ENCODE measurements at places on chromosomes 13 and 19.

GRCh38 chr19:52638601-52639000 is 446 bp upstream of the ZNF83 start:
- DNase-seq, result no peak

GRCh38 chr13:20465218-20465879 is 60.3 kb downstream of the CRYL1 start:
- no peak for DNase-seq

DNA sequence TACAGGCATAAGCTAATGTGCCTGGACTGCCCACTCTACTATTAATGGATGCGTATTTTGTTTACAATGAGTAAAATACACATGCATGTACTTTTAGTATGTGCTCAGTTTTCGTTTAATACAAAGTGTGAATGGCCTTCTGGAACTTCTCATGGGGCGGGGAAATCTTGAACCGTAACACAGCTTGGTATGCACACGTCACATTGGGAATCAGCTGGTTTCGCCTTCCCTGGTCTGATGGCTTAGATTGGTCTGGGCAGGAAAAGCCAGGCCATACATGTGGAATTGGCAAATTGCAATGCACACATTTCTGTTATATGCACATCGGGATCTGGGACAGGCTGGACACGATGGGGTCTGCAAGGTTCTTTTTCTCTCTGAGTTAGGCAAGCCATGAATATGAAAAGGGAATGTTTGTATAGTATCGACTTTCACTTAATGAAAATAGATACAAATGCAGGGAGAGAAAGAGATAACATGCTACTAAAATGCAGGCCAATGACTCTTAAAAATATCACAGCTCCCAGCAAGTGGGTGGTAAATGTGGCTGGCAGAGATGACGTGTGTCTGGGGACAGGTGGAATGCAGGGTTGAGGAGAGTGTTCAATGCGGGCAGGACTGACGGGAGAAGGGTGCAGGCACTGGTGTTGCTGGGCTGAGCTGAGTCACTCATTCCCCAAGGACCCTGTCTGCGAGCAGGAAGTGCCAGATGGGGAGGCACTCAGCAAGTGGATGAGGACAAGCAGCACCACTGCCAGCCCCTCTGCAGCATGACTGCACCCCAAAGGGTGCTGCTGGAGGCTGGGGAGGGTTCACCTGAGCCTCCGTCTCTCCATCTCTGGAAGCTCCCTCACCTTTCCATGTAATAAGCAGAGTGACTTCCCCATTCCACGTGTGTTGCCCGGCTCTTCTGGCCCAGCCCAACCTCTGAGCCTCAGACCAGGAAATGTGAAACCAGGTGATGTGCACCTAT is 204.0 kb upstream of the GPR12 start:
- DNase-seq, result no peak

DNA sequence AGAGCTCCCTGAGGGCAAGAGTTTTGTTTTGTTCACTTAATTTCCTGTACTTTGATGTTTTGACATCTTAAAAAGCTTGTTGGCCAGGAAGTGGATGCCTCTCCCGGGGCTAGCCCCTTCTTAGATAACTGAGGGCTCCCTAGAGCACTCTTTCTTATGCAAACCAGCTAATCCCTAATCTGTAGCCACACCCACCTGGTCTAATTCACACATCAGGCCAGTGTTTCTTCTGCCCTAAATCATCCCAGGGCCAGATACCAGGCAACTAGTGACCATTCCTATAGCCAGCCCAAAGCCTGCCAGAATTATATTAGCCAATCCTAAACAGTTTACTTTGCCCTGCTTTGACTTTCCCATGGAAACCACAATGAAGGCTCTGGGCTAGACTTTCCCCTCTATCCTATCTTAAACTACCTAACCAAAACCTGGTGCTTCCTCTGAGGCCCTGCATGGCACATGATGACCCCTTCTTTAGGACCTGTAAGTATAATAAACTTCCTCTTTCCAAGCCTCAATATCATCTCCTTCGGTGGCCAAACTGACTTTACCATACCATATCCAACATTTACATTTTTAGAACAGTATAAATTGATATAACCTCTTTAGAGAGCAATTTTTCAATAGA is 24.8 kb downstream of the WBP4 start:
- no peak for DNase-seq

DNA sequence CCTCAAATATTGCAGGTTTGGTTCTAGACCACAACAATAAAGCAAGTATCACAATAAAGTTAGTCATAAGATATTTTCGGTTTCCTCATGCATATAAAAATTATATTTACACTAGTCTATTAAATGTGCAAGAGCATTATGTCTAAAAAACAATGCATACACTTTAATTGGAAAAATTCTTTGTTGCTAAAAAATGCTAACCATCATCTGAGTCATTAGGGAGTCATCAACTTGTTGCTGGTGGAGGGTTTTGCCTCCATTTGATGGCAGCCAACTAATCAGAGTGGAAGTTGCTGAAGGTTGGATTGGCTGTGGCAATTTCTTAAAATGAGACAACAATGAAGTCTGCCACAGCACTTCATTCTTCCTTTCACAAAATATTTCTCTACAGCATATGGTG is 422.3 kb upstream of the GPC6 start:
- DNase-seq, result no peak

DNA sequence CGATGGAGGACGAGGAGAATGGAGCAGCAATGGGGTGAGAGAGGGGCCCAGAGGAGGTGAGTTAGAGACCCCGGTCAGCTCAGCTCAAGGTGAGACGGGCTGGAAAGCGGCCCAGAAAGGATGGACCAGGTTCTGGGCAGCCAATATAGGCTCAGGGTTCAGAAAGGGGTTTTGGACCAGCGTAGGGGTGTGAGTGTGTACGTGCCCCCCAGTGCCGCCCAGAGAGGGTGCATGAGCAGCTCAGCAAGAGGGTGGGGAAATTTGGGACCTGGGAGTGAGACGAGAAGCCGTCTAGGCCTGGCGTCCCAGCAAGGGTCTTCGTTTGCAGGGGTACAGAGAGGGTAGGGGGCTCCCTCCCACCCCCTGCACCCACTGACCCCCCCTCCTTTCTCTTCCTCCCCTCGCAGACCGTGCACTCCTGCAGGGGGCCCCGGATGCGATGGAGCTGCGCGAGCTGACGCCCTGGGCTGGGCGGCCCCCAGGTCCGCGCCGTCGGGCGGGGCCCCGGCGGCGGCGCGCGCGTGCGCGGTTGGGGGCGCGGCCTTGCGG is 12.1 kb downstream of the FUT6 start:
- DNase-seq, result no peak

DNA sequence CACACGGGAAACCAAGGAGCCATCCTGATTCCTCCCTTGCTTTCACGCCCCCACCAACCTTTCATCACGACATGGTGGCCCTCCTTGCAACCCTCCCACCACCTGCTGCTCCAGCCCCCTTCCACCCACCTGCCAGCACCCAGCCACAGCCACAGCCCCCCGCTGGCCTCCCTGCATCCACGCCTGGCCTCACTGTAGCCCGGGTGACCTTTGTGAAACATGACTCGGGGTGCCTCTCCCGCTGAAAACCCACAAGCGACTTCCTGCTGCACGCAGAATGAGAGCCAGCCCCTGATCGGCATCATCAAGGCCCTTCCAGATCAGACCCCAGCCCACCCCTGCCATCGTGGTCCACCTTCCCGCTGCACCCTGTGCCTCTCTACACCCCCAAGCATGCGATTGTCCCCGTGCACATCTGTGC is 14.9 kb downstream of the POP4 start:
- no peak for DNase-seq

DNA sequence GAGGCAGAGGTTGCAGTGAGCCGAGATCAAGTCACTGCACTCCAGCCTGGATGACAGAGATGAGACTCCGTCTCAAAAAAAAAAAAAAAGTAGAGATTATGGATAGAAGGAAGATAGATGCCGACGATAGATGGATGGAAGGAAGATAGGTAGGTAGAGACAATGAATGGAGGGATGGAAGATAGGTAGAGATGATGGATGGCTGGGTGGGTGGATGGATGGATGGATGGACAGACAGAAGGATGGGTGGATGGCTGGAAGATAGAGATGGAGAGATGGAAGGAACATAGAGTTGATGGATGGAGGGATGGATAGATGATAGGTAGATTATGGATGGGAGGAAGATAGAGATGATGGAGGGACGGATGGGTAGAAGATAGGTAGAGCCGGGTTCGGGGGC is 18.5 kb upstream of the USE1 start:
- no peak for DNase-seq

- no peak for DNase-seq
Observed at GRCh38 chr19:16522559-16523377, 19.5 kb downstream of the CHERP start.

GRCh38 chr13:30796132-30796572 is 60.8 kb downstream of the ALOX5AP start:
- no peak for DNase-seq

GRCh38 chr13:40439928-40440327 is 226.5 kb downstream of the FOXO1 start:
- DNase-seq, result no peak

- peak; percentile 65 for DNase-seq
Observed at GRCh38 chr19:5154129-5154798, 185.4 kb downstream of the KDM4B start.

GRCh38 chr19:18008814-18009213 is 844 bp downstream of the ARRDC2 start:
- DNase-seq, result no peak

DNA sequence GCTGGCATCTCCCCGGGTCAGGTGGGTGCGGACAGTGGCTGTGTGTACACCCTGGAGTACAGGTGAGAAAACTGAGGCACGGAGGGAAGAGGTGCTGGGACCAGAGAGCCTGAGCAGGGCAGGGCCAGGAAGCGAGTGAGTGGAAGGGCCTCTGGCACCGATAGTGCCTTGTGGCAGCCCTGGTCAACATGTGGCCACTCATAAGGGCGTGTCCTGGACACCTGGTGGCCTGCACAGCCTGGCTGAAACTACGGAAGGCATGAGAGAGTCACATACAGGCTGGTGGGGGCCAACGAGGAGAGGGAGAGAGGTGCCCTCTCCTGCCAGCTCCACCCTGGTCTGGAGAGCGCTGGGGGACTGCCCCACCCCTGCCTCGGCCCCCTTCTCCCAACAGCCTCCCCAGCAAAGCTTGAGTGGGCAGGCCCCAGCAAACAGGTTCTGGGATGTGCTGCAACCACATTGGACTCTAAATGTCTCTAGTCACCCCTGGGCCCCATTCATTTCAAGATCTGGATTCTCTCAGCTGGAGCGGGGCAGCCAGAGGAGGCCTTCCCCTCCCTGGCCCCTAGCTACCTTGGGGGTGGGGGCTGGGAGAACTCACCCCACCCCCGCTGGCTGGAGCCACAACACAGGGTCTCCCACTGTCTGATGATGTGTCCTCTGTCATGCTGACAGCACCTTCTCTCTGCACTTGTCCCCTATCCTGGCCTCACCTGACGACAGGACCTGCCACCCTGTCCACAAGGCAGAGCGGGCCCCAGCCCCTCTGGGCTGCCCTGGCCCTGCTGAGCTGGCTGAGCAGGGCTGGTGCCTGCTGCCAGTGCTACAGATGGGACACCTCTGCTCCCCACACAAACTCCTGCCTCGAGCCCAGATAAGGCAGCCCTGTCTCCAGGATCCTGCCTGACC is 5.8 kb downstream of the CBARP start:
- no peak for DNase-seq

DNA sequence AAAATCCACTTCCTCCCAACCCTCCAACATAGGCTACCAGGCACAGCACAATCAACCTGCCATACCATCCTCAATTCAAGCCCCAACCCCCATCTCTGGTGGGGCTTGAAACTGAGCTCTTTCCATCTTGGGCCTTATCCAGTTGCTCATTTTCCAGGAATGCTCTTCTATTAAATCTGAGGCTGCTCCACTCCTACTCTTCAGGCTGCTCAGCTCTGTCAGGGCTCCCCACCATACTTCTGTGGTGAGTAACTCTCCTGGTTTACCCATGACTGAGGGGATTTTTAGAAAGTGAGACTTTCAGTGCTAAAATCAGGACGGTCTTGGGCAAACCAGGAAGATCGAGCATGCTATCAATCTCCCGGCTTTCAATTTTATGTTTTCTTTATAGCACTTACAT is 512.8 kb downstream of the LMO7 start:
- DNase-seq, result no peak

- DNase-seq, result no peak
Observed at GRCh38 chr13:19289180-19289579, 107.6 kb upstream of the TUBA3C start.

- no peak for DNase-seq
Observed at GRCh38 chr19:47377208-47377701, 28.1 kb downstream of the DHX34 start.

DNA sequence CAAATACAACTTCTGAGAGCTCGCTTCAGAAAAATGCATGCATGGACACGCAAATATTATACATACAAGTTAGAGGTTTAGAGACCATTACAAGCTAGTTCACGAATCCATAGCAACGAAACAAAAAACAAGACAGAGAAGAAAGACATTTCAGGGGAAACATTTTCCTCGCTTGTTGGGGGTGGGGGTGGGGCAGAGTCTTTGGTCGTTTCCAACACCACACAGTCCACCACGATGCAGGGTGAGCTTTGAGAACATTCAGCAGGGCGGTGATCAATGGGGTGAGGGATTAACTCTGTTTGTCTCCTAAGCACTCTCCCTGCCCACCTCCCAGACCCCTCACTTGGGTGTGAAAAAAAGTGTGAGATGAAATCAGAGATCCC is 651 bp downstream of the OXGR1 start:
- DNase-seq, result no peak

- DNase-seq, result no peak
Observed at GRCh38 chr19:48627201-48627864, 8.0 kb downstream of the SPHK2 start.

DNA sequence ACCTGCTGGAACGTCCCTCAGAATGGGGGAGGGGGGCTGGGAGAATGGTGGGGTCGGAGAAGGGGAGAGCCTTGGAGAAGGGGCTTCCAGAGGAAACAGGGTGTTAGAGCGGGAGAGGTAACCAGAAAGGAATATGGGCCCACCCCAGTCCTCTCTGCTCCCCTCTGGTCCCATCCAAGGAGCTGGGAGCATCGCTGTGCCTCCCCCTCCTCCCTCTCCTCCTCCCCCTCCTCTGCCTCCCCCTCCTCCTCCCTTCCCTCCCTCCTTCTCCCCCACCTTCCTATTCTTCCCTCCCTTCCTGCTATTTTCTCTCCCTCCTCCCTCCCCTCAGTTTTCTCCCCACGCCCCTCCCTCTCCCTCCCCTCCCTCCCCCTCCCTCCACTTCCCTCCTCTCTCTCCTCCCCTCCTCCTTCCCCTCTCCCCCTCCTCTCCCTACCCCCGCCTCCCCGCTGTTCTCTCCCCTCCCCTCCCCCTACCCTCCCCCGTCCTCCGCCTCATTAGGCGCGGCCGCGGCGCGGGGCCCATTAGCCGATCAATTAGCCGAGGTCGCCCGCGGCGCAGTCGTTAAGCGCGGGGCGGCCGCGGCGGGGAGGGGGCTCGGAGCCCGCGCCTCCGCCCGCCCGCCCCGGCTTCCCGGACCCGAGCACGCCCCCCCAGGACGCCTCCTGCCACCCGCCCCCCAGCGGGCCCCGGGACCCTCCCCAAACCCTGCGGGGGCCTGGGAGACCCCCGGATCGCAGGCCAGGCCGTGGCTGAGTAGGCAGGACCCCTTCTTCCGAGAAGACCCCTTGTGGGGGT is 15.4 kb downstream of the TLE5 start:
- no peak for DNase-seq
